ENCODE measurements at places on chromosomes 13 and 19.

DNA sequence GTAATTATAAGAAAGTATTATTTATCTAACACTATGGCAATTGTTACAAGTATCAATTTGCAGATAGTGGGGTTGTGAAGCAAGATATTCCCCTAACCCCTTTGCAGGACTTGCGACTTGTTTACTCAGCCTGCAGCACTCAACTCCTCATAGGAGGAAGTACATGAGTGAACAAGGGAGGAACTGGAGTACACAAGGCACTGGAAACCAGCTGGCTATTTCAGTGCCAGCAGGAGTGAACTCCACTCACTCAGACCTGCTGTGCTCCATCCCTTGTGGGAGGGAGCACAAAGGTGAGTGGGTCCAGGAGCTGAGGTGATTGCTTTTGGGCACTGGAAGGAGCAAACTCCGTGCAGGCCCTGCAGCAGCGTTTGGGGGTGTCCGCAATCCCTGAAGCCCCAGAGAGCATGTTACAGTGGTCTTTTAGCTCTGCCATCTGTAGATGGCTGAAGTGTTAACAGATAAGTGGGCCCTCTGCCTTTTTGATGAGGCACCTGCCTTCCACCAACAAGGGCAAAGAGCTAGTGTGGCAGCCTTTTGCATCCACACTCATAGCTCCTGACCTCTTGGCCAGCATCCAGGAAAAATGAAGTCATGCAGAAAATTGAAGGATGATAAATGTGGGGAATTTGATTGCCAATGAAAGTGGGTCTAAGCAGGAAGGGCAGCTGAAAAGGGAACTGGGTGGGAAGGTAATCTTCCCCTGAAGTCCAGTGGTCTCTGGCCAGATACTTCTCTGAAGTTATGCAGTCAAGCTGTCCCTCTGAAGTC is 802.2 kb upstream of the MIR17HG start:
- DNase-seq: no peak

DNA sequence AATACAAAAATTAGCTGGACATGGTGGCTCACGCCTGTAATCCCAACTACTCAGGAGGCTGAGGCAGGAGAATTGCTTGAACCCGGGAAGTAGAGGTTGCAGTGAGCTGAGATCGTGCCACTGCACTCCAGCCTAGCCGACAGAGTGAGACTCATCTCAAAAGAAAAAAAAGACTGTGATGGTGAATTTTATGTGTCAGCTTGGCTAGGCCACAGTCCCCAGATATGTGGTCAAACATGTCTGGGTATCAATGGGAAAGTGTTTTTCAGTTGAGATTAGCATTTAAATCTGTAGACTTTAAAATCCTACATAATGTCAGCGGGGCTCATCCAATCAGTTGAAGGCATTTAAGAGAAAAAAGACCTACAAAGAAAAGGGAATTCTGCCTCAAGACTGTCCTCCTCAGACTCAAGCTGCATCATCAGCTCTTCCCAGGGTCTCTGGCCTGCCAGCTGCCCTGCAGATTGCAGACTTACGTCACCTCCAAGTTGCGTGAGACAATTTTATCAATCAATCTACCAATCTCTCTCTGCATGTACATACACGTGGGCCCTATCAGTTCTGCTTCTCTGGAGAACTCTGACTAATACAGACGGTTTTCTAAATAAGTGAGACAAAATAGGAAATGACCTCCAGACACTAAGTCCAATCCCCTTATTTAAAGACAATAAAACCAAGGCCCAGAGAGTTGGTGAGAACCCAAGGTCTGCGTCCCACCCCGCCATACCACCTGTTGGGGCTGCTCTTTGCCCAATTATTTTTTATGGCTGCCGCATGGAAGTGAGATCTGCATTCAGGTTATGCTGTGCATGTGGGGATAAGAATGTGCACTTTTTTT is 99.2 kb downstream of the ABCC4 start:
- no peak for DNase-seq

DNA sequence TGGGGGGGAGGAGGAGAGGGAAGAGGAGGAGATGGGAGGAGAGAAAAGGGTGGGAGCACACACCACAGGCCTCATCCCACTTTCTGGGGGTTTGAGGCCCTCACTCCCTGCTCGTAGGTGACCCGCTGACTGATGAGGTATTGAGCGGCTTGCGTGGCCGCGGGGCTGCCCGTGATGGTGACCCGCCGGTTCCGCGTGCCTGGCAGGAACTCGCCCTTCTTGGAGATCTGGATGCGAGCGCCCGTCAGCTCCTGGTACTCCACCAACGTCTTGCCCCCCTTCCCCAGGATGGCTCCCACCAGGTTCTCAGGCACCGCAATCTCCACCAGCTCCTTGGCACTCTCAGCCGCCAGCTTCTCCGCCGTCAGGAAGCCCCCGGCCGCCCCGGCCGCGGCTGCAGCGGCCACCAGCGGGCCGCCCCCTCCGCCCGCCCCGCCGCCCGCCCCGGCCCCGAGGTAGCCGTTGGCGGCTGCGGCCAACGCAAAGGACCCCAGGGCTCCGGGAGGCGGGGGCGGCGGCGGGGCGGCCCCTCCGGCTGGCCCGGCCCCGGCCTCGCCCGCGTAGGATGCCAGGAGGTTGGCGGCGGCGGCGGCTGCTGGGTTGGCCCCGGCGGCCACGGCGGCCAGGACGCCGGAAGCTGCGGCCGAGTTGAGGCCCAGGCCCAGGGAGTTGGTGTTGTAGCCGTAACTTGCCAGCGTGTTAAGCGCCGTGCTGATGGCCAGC is 25.4 kb upstream of the NANOS2 start:
- no peak for DNase-seq

GRCh38 chr19:3079578-3079977 is 14.6 kb upstream of the GNA11 start:
- DNase-seq: no peak

Measured in NCI-H1417 treated with DMSO at 0.1 percent for 48 hours (cell line).